ENCODE measurements at places on chromosomes 1 and 21.

GRCh38 chr1:206784471-206784903 lies 12.2 kb upstream of the IL10 start:
- DNase-seq = peak; percentile 54

DNA sequence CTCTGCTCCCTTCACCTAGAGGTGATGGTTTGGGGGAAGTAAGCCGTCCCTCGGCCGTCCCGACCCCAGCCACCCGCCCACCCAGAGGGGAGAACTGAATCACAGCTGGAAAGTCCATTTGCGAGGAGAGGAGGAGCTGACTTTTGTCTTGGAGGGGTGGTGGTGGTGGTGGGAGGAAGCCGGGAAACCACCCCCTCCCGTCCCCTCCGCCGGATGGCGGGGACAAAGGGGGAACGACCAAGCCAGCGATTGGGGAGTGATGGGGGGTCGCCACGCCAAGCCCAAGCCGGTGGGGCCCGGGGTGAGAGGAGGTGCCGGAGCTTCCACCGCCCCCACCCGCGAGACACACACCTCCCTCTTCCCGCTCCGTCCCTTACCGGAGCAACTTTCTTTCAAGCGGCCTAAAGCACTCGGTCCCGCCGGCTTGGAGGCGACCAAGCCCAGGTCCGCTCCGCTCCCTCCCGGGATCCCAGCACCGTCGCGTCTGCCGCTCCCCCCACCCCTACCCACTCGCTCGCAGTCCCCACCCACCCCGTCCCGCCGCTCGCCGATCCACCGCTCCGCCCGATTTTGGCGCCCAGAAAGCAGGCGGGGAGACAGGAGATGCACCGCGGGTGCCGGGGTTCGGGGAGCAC lies 540 bp downstream of the ARHGEF2 start:
- DNase-seq = peak; percentile 55

DNA sequence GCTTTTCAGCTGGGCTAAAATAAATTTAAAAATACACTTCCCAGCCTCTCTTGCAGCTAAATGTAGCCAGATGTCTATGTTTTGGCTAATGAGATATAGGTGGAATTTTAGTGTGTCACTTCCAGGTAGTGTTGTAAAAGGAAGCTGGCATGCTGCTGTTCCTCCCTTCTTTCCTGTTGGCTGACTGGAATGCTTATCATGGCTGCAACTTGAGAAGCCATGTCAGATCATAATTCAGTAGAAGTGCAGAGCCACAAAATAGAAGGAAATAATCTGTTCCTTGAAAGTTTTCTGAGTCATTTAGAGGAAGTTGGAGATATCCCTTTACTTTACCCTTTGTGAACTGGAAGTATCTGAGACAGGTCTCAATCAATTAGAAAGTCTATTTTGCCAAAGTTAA lies 10.9 kb upstream of the RBM15 start:
- DNase-seq = no peak

DNA sequence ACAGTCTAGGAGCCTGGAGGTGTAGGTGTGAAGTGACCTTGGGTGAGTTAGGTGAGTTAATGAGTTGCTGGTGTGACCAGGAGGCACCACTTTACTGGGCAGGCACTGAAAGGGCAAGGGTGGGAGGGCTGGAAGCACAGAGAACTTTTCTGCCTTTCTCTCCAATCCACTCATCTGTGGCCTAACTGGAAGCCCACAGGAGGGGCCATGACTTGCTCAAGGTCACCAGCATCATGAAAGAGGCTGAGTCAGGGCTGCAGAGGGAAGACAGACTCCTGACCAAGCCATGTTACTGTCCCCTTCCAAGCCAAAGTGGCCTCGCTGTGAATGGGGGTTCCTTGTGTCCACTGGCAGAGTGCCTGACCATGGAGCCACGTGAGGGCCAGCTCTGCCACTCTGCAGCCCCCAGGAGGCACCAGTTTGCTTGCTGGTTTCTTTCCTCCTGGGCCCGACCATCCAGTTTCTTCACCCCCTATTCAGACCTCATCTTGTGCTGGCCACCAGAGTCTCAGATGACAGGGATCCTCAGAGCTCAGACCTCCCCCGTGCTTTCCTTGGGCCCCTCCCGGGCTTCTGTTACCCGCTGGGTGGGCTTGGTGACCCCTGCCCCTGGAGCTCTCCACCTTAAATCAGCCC lies 4.3 kb upstream of the BSND start:
- no peak for DNase-seq

DNA sequence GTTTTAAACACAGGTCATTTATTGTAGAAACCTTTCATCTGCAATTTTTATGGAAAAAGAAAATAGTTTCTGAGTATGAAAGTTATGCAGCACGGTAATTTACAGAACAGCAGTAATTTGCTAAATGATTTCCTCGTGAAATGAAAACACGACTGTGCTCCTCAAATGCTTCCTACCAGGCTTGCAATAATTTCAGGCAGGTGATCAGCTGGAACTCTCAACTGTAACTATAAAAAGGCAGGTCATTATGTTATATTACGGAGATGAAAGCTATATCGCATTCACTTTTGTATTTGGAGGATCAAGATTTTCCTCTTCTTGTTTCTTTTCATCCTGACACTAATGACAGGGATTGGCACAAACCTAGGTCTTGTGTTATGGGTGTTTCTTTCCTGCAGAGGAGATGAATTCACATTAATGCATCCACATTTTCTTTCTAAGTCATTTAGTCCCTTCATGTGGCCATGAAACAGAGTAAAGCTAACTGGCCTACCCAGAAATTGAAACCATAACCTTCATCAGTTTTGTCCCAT lies 57.4 kb downstream of the SAMSN1 start:
- no peak for DNase-seq

- no peak for DNase-seq
Observed at GRCh38 chr1:236098267-236098666, 33.4 kb upstream of the NID1 start.

GRCh38 chr1:78591971-78592370 lies 28.3 kb upstream of the IFI44L start:
- DNase-seq = no peak
